ENCODE measurements at places on chromosomes 13 and 19.

DNA sequence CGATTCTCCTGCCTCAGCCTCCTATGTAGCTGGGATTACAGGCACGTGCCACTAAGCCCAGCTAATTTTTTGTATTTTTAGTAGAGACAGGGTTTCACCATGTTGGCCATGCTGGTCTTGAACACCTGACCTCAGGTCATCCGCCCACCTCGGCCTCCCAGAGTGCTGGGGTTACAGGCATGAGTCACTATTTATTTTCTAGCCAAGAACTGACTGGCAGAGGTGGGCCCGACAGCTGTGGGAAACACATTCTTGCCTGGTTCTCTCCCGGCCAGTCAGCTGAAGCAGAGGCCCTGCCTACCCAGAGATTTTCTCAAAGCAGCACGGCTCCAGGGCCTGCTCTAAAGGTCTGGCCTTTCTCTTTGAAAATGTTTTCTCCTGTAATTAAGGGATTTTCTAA is 108.0 kb downstream of the KCTD15 start:
- no peak for DNase-seq

DNA sequence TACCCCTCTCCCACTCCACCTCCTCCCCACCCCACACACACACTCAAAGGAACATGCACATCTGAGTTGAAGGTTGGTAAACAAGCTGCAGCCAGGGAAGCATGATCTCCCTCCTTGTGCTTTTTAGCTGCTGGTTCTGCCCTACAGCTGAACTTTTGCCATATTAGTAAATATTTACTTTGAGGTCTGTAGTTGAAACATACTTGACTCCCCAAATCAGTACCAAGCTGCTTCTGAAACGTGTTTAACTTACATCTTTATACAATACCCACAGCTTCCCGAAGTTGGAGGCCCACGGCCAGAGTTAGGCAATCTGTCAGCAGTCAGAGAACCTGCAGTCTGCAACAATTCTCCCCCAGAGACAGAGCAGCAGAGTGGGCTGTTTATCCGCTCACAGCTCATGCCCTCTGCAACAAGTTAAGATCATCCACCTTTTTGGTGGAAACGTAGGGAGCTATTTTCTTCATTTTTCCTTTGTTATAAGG is 1.5 kb upstream of the PCDH20 start:
- DNase-seq: no peak

DNA sequence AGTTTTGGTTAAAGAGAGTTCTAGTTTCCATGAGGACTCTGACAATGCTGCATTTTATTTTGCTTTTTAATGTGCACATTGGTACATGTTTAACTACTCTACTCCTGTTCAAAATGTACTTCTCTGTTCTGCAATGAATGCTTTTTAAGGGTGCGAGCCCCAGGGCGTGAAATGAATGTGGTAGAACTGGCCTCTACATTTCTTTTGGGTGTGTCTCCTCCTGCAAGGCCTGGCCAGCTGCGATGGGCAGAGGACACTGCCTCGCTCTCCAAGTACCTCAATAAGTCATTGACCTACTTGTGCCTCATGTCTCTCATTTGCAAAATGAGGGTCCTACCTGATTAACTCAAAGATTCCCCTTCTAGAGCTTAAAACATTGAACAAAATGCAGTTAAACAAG is 6.7 kb downstream of the RGS9BP start:
- DNase-seq: no peak

GRCh38 chr13:27797228-27797624 is 4.9 kb downstream of the GSX1 start:
- DNase-seq: no peak

DNA sequence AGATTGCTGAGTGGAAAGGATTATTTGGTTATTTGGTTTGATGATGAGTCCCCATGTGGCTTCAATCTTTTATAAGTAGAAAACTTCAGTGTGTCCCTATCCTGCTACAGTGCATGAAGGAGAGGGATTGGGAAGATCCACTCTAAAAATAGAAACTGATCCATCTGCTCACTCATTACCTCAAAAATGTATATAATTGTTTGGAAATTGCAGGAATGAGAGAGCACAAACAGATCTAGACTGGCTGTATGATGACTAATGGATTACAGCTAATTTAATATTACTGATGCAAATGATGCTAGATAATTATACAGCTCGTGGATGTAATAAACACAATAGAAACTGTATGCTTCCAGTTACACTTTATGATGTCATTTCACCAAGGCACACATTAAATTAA is 625.3 kb upstream of the PRR20A start:
- no peak for DNase-seq

DNA sequence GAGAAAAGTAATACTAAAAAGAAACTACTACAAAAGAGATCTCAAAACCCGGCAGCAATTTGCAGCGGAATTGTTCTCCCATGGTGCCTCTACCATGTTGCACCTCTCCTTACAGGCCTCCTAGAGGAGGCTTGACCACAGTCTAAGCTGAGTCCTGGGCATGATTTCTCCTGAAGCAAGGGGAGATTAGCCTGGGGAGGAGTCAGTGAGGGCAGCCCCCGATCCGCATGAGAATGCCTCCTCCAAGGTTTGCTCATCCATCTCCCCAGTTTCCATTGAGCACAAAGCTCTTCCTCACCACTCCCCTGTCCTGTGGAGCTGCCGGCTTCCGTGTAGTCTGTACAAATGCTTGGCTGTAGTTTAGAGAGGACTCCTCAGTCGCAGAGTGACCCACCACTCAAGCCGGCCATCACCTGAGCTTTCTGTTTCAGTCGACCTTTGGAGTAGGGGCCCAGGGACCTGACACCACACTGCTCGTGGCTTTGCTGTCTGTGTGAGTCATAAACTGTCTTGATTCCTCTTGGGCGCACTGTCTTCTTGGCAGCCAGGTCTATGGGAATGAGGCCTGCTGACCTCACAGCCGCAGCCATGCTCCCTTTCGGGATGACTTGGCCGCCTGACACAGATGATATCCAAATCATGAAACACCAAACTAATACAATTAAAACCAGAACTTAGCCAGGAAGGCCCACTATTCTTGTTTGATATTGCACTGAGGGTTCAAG is 72.3 kb downstream of the C1QTNF9 start:
- DNase-seq: no peak

DNA sequence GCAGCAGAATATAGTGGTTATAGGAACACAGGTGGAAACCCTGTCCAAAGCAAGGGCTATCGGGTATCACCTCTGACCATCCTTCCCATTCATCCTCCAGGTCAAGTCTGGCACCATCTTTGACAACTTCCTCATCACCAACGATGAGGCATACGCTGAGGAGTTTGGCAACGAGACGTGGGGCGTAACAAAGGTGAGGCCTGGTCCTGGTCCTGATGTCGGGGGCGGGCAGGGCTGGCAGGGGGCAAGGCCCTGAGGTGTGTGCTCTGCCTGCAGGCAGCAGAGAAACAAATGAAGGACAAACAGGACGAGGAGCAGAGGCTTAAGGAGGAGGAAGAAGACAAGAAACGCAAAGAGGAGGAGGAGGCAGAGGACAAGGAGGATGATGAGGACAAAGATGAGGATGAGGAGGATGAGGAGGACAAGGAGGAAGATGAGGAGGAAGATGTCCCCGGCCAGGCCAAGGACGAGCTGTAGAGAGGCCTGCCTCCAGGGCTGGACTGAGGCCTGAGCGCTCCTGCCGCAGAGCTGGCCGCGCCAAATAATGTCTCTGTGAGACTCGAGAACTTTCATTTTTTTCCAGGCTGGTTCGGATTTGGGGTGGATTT is 2.1 kb upstream of the RAD23A start:
- no peak for DNase-seq

GRCh38 chr19:17881701-17882100 is 10.0 kb downstream of the SLC5A5 start:
- no peak for DNase-seq

DNA sequence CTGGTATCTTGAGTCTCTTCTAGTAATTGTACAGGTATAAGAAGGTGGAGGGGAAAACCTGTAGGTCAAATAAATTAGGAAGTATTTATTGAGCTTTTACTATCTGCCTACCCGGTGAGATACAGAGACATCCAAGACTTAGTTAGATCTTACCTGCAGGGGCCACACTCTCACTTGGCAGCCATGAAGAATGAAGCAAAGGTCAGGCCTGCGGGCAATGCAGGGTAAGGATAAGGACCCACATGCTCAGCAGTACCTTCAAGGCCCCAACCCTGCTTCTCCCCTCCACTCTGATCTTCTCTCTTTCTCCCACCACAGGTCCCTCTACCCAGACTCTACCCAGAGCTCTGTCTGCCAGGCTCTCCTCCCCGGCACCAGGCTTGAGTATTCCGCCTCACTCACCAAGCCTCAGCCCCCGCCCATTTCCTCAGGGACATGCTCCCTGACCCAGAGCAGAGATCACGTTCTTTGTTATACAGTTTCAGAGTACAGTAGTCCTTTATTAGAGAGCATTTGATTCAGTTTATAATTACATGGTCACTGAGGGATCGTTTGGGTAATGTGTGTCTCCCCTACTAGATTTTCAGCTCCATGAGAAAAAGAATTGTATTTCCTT is 18.9 kb upstream of the CLDN10 start:
- no peak for DNase-seq

GRCh38 chr13:110641055-110642015 is 26.0 kb downstream of the NAXD start:
- no peak for DNase-seq

DNA sequence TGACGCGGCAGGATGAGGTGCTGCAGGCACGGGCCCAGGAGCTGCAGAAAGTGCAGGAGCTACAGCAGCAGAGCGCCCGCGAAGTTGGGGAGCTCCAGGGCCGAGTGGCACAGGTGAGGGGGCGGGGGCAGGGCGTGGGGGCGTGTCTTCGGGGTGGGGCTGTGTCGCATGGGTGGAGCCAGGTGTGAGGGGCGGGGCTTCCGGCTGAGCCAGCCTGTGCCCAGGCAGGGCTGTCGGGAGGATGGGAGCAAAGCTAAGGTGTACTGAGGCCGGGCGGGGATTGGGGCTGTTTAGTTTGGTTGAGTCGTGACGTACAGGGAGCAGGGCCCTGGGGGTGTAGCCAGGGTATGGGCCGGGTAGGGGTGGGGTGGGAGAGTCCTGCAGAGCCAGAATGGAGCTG is 62.3 kb downstream of the KCNC3 start:
- no peak for DNase-seq

- no peak for DNase-seq
Observed at GRCh38 chr13:36769126-36769525, 49.9 kb upstream of the RFXAP start.

DNA sequence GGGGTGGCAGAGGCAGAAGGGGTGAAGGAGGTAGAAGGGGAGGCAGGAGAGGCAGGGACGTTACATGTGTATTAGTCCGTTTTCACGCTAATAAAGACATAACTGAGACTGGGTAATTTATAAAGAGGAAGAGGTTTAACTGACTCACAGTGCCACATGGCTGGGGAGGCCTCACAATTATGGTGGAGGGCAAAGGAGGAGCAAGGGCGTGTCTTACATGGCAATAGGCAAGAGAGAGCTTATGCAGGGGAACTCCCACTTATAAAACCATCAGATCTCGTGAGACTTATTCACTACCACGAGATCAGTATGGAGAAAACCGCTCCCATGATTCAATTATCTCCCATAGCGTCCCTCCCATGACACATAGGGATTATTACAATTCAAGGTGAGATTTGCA is 19.0 kb upstream of the ACOD1 start:
- no peak for DNase-seq

GRCh38 chr13:31880851-31881494 is 141.6 kb downstream of the RXFP2 start:
- DNase-seq: no peak

GRCh38 chr13:66809485-66809884 is 420.7 kb downstream of the PCDH9 start:
- DNase-seq: no peak

DNA sequence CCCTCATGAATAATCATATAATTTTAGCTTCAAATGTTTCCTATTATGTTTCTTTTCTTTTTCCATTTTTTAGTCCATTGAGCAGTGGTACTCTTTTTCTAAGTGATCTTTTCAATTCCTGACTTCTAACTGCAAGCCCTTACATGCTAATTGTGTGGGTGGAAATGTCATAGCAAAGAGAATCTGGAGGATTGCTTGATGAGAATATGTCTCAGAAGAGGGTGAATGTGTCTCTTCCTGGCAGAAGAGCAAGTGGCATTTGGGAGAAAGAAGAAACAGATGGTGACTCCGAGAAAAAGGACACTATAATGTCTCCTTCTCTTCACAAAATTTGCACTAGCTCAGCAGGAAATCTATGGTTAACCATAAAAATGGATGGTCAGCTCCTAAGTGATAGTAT is 2320.0 kb downstream of the PCDH9 start:
- no peak for DNase-seq

- DNase-seq: no peak
Observed at GRCh38 chr13:53137779-53138178, 109.2 kb downstream of the OLFM4 start.

DNA sequence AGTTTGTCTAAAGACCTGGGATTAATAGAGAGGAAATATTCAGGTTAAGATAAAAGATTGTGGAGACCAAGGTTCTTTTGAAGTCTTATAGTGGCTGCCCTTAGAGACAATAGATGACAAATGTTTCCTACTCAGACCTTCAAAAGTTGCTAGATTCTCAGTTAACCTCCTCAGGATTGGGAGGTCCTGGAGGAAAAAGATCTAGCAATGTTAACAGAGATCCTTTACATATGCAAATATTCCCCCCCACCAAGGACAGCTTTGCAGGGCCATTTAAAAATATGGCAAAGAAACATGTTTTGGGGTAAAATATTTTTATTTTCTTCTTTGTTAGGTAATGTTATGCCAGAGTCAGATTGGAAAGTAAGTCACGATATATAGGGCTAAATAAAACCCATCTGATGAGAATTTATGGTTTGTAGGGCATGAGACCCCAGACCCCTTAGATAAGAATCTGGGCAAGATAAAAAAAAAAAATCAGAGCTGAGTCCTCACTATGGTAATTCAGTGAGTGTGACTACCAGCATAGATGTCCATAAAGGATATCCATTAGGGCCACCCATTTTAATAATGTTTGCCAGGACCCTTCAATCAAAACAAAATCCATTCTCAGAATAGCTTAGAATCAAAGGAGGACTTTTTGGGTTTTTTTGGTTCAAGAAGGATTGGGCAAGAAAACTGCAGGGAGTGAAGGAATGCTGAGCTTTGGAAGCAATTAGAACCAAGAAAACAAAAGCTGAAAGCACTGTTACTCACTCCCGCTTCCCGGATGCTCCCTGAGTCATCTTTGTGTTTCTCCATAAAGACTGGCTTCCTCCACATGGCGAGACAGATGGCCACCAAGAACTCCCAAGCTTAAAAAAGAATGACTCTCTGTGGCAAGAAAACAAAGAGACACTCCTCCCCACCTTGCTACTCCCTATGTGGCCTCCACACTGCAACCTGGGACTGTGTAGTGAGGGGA is 28.2 kb downstream of the VSTM1 start:
- DNase-seq: no peak

GRCh38 chr19:15173746-15174404 is 26.9 kb downstream of the NOTCH3 start:
- DNase-seq: no peak
